Muscle of back (tissue), 13 donors: ENCODE measurements at places on chromosomes 2 and 18. TPM values are rescaled to one million over a fixed set of nuclear protein-coding genes. Genes with fewer than 3 reads are reported as not detected.

Gene VIT
- polyA plus RNA-seq, result 4.1 TPM

Gene LYPD1
- polyA plus RNA-seq, result 10.7 TPM

Gene NFATC1
- 14.4 TPM for polyA plus RNA-seq

Gene GKN1
- polyA plus RNA-seq, result 0.29 TPM

Gene DSC1
- 0.09 TPM for polyA plus RNA-seq

Gene OTX1
- polyA plus RNA-seq, result not detected

Gene GALR1
- 0.03 TPM for polyA plus RNA-seq

Gene MYOM1
- polyA plus RNA-seq, result 922 TPM

Gene AAK1
- polyA plus RNA-seq, result 11.6 TPM

Gene PDIA6
- 150 TPM for polyA plus RNA-seq

Gene GRHL1
- 1.4 TPM for polyA plus RNA-seq

Gene CAVIN2
- 58.2 TPM for polyA plus RNA-seq

Gene PLEK
- 5.3 TPM for polyA plus RNA-seq

Gene ACVR1C
- polyA plus RNA-seq, result 0.17 TPM

Gene PPP1R7
- 77.1 TPM for polyA plus RNA-seq

Gene FKBP1B
- 3.9 TPM for polyA plus RNA-seq

Gene MIB1
- polyA plus RNA-seq, result 36.5 TPM

Gene UGT1A10
- polyA plus RNA-seq, result not detected

Gene FKBP7
- 57.5 TPM for polyA plus RNA-seq

Gene DUSP2
- 7.3 TPM for polyA plus RNA-seq

Gene SERPINB10
- not detected for polyA plus RNA-seq

Gene CDH20
- polyA plus RNA-seq, result 0.73 TPM

Gene ST8SIA5
- 5.9 TPM for polyA plus RNA-seq

Gene CRIM1
- 18.7 TPM for polyA plus RNA-seq

Gene CYRIA
- 9.6 TPM for polyA plus RNA-seq

Gene DES
- 4,148 TPM for polyA plus RNA-seq

Gene HOXD3
- polyA plus RNA-seq, result 4.5 TPM

Gene PLEKHH2
- 6.7 TPM for polyA plus RNA-seq

Gene CTAGE1
- polyA plus RNA-seq, result not detected

Gene MBOAT2
- polyA plus RNA-seq, result 102 TPM

Gene UGT1A4
- not detected for polyA plus RNA-seq

Gene HOXD12
- polyA plus RNA-seq, result not detected

Gene SCN2A
- 0.07 TPM for polyA plus RNA-seq

Gene KIF1A
- polyA plus RNA-seq, result 5.6 TPM

Gene SLC8A1
- 8.1 TPM for polyA plus RNA-seq

Gene CDKL4
- 0.27 TPM for polyA plus RNA-seq

Gene LBX2
- 0.78 TPM for polyA plus RNA-seq

Gene LIMS1
- polyA plus RNA-seq, result 46.5 TPM

Gene NEUROD1
- polyA plus RNA-seq, result not detected

Gene CAPN13
- polyA plus RNA-seq, result not detected

Gene FNDC4
- polyA plus RNA-seq, result 9.0 TPM

Gene GALNT3
- polyA plus RNA-seq, result 0.92 TPM

Gene SLC4A3
- 8.6 TPM for polyA plus RNA-seq

Gene SERTAD2
- 26.7 TPM for polyA plus RNA-seq

Gene MBP
- polyA plus RNA-seq, result 18.9 TPM

Gene TRABD2A
- polyA plus RNA-seq, result 0.55 TPM

Gene MYO3B
- polyA plus RNA-seq, result 0.19 TPM

Gene RAPGEF4
- polyA plus RNA-seq, result 3.3 TPM

Gene SCYGR2
- not detected for polyA plus RNA-seq

Gene MAPRE3
- 24.0 TPM for polyA plus RNA-seq

Gene SULT1C4
- 16.5 TPM for polyA plus RNA-seq

Gene SALL3
- polyA plus RNA-seq, result not detected

Gene SETBP1
- 17.8 TPM for polyA plus RNA-seq
